ENCODE measurements at places on chromosomes 6 and 20. TPM values are rescaled to one million over a fixed set of nuclear protein-coding genes. Genes with fewer than 3 reads are reported as not detected.

DNA sequence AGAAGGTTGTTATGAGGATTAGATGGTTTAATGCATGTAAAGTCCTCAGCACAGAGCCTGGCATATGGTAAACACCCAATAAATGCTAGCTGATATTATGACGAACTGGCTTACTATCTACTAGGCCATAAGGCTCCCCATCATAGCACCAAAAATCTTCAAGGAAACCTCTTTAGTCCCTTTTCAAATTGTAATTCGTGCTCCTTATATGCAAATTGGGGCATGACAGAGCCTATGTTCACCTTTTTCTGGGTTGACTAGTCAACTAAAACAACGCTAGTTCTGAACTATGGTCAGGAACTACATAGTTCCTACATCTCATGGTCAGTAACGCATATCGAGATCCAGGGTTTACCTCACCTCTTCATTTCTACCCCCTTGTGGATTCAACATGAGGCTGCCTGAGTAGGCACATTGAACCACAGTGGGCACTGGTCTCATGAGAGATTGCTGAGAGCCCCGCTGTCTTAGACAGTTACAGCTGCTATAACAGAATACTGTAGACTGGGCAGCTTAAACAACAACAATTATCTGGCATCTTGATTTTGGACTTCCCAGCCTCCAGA, 97.2 kb upstream of the TNFAIP3 start:
- no peaks in the 10 kb centered on the region for H3K27me3 ChIP-seq
- no peak overlapping the region for H3K27ac ChIP-seq
- DNase-seq: no peak
- no peaks in the 10 kb centered on the region for H3K4me1 ChIP-seq
- no peak overlapping the region for H3K4me3 ChIP-seq
- no peaks in the 10 kb centered on the region for H3K36me3 ChIP-seq

- H3K36me3 ChIP-seq: no peaks in the 10 kb centered on the region
- no peak for DNase-seq
- no peaks in the 10 kb centered on the region for H3K4me1 ChIP-seq
- no peak overlapping the region for H3K4me3 ChIP-seq
- H3K27ac ChIP-seq: no peak overlapping the region
Measured at GRCh38 chr20:44069203-44070011, 117.6 kb downstream of the JPH2 start.

IPCEF1 gene
- 0.27 TPM for total RNA-seq

DEF6 gene
- 5.7 TPM for total RNA-seq
